ENCODE measurements at places on chromosomes 13 and 19.

DNA sequence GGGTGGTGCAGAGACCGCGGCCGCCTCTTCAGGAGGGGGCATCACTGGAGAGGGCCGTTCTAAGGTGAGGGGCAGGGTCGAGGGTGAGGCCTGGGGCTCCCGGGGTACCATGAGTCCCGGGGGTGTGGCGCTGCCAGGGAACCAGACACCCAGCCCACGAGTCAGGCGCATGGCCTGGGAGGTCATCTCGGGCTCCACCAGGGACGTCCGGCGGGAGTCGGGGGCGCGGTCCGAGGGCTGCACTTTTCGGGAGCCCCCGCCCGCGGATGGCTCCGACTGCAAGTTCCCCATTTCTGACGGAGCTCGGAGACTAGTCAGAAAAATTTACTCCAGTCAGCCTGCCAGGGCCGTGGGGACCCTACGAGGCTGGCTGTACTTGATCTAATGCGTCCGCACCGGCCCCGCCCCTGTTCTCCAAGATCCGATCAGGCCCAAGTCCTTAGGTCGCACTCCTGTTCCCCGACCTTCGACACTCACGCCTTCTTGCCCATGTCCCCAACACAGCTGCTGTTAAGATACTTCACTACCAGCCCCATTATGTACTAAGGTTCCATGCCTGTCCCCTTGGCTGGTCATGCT lies 774 bp downstream of the GGN start:
- DNase-seq: no peak

GRCh38 chr19:55305491-55305890 lies 19.6 kb downstream of the TMEM150B start:
- peak; percentile 75 for DNase-seq

GRCh38 chr19:45515081-45515624 lies 7.9 kb downstream of the VASP start:
- DNase-seq: peak; percentile 73

DNA sequence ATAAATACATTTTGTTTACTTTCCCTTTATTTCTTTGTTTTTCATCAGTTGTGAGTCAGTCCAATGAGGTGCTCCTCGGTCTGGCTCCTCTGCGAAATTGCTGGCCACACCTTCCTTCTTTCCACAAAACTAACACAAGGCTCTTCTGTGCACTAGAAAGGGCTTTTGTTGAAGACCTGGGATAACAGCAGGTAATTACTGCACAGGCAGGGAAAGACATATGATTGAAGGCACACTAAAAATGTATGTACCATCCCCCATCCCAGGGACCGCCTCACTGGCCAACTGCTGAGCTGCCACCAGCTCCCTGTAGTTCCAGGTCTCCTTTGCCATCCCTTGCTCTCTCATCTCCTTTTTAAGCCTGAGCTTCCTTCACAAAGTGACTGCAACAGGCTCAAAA lies 180.5 kb downstream of the EFNB2 start:
- no peak for DNase-seq
